ENCODE measurements at places on chromosomes 7 and 10.

DNA sequence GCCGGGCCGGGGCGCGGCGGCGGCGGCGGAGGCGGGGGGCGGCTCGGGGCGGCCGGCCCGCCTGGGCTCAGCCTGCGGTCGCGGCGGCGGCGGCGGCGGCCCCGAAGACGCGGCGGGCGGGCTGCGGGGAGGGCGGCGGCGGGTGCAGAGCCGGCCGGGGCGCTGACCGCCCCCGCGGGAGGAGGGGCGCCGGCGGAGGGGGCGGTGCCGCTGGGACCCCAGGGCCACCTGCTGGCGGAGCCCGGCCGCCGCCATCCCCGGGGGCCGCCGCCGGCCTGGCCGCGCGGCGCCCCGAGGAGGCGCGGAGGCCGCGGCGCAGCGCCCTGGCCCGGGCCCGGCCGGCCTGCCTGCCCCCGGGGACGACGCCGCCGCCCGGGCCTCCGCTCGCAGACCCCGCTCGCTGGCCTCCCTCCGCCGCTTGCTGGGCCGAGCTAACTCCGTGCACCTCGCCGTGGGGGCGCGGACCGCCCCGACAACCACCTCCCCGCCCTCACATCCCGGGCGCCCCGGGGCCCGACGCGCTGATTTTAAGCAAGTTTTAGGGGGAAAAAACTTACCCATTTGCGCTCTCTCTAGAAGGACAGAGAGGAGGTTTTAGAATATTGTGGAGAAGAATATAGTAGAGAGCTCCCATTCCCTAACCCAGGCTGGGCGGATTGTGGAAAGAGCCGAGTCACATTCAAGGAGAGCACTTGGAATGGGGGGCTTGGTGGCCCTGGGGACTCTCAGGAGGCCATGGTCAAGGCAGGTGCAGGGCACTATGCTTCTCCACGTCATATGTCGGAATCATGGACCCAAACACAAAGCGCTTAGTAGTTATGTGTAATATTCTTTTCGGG, at the start of gene BEND7:
Gene BEND7, minus strand, starts transcription at position 140 of the 839 bp plus-strand sequence. CDS start 481 bp downstream, outside the sequence.
- DNase-seq, result peak; percentile 81

DNA sequence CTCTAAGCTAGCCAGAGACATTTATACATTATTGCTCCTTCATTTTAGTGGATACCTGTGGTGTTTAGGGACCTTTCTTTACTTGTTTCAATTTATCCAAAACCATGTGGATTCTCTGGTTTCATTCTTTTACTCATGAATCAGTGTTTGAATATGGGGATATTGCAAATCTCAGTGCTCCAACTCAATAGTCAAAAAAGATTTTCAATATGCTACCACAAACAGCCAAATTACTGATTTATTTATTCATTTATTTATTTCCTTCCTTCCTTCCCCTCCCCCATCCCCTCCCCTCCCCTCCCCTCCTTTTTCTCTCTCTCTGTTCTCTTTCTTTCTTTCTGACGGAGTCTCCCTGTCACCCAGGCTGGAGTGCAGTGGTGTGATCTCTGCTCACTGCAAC, 253.1 kb upstream of the IMMP2L start:
- no peak for DNase-seq

DNA sequence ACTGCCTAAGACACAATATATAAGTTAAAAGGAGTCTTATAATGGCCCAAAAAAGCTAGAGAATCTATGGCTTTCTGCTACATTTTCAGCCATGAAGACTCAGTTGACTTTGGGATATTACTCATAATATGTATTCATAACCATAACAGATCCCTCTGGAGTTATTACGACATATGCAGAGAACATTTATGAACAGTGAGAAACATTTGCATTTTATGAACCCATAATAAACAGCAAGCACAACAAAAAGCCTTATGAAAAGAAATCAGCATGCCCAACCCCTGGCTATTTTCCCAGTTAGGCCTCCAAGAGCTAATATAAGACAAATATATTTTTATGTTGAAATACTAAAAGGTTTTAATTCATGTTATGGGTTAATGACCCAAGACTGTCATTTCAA, 52.4 kb downstream of the ARMH3 start:
- DNase-seq, result no peak

GRCh38 chr10:93821051-93821772, 63.5 kb downstream of the LGI1 start:
- DNase-seq, result no peak

DNA sequence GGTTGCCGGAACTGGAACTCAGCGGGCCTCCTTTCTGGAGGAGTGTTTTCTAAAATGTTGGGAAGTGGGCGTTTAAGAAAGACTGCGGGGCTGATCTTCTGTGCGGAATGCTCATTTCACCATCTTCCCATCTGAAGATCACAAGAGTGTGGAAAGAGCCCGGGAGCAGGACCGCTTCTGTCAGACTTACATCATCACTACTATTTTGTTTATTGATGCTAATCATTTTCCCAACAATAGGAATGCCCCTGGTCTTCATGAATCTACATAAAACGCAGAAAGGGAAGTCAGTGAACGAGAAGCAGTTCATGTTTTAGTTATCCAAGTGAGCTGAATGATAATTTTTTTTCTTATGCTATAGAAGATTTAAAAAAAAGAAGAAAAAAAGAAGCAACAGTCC, 447.8 kb upstream of the MKI67 start:
- no peak for DNase-seq
